Activated T-cell treated with anti-CD3 and anti-CD28 coated beads for 48 hours (primary cell): ENCODE measurements at places on chromosomes 6 and 20.

GRCh38 chr20:52494244-52494643 lies 302.7 kb upstream of the ZFP64 start:
- peak; percentile 50 for DNase-seq

- no peak for DNase-seq
Observed at GRCh38 chr6:37432590-37432915, 468 bp upstream of the CMTR1 start.

DNA sequence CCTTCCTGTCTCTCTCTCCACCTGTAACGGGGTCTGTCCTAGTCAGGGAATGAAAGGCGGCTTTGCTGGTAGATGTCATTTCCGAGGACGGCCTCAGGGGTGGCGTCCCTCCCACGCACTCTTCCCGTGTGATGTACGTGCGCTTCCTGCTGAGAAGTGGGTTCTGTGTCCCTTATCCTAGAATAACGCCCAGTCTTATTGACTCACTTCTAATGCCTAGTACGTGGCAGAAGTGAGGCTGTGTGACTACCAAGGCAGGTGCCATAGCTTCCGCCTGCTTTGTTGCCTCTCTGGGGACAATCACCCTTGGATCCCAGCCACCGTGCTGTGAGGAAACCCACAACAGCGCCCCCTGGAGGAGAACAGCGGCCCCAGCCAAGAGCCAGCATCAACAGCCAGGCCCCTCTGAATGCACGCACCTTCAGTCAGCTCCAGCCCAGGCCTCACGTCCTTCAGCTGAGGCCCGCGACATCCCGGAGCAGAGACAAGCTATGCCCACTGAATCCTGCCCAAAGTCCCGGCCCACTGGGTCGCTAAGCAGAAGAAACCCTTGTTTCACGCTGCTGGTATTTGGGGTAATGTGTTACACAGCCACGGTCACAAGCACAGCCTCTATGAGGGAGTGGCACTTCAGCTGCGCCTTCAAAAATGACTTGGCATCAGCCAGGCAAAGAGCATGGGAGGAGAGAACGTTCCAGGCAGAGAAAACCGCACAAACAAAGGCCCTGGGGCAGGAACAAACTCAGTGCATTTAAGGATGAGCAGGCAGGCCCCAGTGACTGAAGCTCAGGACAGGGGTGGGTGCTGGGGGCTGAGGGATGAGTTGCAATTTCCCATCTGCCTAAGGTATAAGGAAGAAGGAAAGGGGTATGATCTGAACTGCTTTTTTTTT lies 224.2 kb downstream of the NFATC2 start:
- DNase-seq = peak; percentile 50

DNA sequence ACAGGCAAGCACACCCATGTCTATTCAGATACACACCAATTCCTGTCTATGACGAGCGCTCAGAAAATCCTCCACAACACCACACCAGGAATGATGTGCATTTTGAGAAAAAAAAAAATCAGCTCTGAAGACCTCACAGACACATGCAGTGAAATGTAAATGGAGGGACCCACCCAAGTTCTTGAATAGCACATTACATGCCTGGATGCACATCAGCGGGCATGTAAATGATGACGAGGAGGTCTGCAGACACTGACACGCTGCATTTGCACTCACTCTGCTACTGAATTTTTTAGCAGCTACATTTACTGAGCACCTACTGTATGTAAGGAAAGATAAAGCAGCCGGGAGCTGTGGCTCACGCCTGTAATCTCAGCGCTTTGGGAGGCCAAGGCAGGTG lies 14.7 kb downstream of the NRSN2 start:
- no peak for DNase-seq

GRCh38 chr20:14583413-14583812 lies 246.0 kb upstream of the FLRT3 start:
- no peak for DNase-seq
